Stromal cell of bone marrow (primary cell): ENCODE measurements at places on chromosomes 5 and 9.

GRCh38 chr5:146034127-146034526 is 71.2 kb downstream of the PLAC8L1 start:
- DNase-seq, result no peak

DNA sequence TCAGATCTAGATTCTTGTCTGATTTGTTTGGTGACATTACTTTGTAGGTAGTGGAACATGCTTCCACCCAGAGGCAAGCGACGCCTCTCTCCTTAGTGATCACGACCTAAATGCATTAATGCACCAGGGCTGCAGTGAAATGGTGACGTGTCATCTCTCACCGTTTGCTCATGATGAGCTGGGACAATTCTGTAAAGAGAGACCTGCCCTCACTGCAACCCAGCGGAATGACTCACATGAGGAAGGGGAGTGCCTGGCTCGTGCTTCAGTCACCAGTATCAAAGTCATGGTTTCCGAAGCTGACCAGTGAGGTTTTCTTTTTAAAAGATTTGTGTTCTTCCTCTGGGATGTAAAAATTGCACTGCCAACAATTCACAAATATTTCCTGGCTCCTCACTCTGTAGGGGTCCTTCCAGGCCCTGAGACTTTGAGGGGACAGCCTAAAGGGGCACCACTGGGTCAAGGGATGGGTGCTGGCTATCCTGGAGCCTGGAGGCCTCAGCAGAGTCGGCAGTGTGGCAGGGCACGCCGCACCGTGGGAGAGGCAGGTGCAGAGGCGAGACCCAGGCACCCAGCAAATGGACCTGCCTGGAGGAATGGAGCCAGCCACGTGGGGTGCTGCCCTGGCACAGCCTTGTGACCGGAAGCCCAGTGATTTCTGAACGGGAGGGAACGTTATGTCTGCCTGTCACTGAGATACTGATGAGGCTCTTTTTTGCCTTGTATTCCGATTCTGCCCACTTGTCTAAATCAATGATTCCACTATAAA is 17.3 kb downstream of the QSOX2 start:
- DNase-seq, result peak; percentile 21

GRCh38 chr5:110321117-110321516 is 405.4 kb downstream of the TMEM232 start:
- DNase-seq, result peak; percentile 61

DNA sequence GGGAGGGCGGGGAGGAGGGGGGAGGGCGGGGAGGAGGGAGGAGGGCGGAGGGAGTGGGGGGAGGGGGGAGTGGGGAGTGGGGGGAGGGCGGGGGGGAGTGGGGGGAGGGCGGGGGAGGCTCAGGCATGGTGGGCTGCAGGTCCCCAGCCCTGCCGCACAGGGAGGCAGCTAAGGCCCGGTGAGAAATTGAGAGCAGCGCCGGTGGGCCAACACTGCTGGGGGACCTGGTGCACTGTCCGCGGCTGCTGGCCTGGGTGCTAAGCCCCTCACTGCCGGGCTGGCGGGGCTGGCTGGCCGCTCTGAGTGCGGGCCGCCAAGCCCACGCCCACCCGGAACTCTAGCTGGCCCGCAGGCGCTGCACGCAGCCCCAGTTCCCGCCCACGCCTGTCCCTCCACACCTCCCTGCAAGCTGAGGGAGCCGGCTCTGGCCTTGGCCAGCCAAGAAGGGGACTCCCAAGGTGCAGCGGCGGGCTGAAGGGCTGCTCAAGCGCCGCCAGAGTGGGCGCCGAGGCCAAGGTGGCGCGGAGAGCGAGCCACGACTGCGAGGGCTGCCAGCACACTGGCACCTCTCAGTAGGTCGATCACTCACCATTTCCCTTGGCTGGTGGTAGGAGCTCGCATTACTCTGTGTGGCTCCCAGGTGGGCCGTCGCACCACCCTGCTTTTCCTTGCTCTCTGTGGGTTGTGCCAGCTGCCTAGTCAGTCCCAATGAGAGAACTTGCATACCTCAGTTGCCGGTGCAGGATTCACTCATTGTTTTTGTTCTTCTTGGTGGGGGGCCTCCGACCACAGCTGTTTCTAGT is 160.2 kb downstream of the CNTLN start:
- no peak for DNase-seq

- DNase-seq, result no peak
These were observed 1.5 kb downstream of the DOLK start for GRCh38 chr9:128945798-128946501.

GRCh38 chr5:171757853-171758535 is 27.6 kb upstream of the SMIM23 start:
- peak; percentile 65 for DNase-seq

GRCh38 chr5:72241346-72242003 is 78.6 kb downstream of the MRPS27 start:
- DNase-seq, result no peak

DNA sequence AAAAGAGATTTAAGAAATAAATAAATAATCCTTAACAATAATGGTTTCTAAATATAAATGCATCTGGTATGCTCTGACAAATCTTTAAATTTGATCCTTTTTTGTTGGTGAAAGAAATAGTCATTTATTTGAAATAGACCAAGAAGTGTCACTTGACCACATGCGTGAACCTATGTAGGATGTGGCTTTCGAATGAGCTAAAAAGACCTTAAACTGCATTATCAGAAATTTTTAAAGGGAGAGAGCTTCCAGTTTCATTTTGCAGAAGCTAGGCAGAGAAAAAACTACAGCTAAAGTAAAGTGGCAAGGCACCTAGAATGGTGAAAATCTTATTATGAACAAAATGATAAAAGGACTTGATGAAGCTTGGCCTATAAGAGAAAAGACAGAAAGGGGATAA is 309.2 kb upstream of the EFNA5 start:
- DNase-seq, result no peak

DNA sequence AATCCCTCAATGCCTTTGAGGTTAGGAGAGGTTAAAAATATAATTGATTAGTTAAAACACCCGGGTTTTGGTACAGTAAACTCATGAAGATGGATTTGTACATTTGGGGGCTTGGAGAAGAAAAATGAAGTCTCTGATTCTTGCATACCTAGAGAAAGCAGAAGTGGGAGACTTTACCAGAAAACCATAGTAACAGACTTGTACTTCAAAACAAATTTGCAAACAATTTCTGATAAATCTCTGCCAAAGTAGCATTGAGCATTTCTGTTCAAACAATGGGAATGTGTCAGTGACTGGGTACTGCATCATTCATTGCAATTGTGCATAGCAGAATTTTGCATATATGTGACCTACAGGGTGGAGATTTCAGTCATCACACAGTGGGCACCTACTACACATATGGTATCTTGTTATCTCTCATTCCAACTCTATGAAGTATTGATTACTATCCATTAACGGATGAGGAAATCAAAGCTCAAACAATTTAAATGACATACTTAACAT is 256.9 kb downstream of the PLK2 start:
- no peak for DNase-seq
